Psoas muscle (tissue), 8 donors: ENCODE measurements at places on chromosomes 5 and 9. TPM values are rescaled to one million over a fixed set of nuclear protein-coding genes. Genes with fewer than 3 reads are reported as not detected.

Gene BHMT
- polyA plus RNA-seq: not detected

Gene SLC6A3
- not detected for polyA plus RNA-seq

Gene FOXD4L5
- not detected for polyA plus RNA-seq

Gene SOHLH1
- polyA plus RNA-seq: not detected

Gene THBS4
- polyA plus RNA-seq: 49.0 TPM
